ENCODE measurements at places on chromosomes 6 and 20.

DNA sequence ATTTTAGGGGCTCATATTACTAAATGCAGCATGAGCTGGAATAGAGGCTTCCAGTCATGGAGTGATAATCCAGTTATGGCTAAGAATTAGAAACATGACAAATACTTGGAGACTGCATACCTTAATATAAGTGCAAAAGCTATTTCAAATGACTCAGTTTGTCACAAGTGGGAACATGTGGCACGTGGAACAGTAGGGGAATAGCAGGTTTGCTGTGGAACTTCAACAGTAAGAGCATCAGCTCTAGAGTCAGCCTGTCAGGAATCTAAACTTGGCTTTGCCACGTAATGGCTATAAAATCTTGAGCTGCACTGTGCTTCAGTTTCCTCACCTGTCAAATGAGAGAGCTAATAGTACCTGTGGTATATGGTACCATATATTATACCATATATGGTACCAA is 62.1 kb downstream of the HTR1B start:
- DNase-seq, result no peak

GRCh38 chr20:50366270-50367103 is 143.7 kb upstream of the PTPN1 start:
- no peak for DNase-seq

DNA sequence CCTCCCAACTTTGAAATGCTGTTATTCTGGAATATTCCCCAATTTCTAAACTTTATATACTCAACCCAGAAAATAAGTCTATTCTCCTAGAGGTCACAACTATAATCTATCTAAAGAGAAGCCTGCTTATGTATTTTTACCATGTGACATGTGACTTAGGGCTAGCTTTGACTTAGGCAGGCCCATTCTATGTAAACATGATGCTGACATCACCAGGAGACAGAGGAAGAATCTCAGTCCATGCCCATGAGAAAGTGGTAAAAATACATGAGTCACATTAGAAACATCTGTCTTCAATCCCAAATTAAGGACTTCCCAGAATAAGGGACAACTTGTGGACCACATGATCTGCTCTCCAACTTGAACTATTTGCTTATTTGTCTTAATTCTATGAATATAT is 113.6 kb upstream of the ID4 start:
- no peak for DNase-seq

DNA sequence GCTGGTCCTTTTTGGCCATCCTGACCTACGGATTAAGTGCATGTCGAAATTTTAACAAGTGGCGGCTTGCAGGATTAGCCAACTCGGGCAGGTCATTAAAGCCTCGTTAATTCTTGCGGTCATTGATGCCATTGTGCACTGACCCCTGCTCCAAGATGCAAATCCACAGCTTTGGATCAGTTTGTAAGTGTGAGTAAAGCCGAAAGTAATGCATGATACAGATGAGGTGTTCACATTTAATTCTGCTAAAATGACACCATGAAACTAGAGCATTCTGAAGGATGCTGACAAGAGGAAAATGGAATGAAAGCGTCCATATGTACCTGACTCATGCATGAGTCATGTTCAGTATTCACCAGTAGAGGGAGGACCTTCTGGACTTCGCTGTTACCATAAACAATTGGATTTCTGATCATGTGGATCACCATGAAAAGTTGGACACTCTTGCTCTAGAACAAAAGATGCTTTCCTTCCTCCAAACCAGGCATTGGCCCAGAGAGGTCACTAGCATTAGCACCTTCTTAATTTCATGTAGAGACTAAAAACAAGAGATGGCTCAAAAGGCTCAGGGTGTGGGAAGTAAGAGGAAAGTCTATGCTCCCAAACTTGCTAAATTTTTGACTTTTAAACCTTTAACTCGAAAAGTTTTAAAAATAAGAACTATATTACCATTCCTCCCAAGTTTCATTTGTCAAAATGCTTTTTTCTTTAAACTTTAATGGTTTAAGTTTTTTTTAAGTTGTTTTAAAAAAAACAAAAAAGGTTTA is 48.0 kb downstream of the MUC22 start:
- no peak for DNase-seq

DNA sequence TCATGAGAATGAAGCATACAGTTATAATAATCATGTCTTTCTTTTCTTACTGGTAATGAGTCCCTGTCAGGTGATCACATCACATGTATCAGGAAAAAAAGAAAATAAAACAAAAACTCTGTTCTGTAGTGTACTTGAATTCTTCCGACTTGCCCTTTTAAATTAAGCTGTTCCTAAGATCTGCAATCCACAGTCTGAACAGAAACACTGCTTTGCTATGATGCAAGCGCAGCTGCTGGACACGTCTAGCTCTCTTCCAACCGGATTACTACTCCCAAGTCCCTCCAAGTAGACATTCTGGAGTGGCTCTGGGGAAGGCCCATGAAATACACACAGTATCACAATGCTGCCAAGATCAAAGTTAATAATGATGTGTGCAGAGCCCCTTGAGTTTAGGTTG is 83.7 kb downstream of the FYN start:
- no peak for DNase-seq

DNA sequence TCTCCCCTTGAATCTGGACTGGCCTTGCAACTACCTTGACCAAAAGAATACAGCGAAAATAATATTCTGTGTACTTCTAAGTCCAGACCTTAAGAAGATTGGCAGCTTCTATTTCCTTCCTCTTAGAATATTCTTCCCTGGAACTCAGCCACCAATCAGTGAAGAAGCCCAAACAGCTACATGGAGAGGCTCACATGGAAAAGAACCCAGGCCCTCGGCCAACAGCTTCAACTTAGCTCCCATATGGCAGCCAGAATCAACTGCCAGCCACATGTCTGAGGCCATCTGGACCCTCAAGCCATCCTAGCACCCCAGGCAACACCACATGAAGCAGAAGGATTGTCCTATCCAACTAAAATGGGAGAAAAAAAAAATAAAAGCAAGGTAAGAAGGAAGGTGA is 178.8 kb downstream of the IBTK start:
- DNase-seq, result no peak

DNA sequence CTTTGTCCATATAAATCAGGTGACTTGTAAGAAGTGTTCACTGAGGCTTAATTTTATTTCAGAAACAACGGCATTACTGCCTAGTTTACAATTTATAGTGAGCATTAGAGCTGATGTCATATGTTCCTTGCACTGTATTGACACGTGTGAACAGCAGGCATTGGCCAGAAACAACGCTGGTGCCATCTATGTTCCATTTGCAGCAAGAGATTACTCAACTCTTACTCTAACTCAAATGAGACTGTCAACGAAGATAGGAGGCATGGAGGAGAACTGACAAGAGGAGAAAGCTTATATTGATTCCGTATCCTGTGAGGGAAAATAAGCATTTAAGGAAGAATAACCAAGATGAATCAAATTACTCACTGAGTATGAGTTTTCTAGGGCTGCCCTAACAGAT is 48.4 kb downstream of the MTFR2 start:
- no peak for DNase-seq

GRCh38 chr6:157075549-157076450 is 247.5 kb downstream of the TMEM242 start:
- DNase-seq, result no peak

- no peak for DNase-seq
These were observed 59.3 kb downstream of the KIF6 start for GRCh38 chr6:39665861-39666260.

Measured in central memory CD8-positive, alpha-beta T cell (primary cell).